ENCODE measurements at places on chromosomes 5 and 9.

DNA sequence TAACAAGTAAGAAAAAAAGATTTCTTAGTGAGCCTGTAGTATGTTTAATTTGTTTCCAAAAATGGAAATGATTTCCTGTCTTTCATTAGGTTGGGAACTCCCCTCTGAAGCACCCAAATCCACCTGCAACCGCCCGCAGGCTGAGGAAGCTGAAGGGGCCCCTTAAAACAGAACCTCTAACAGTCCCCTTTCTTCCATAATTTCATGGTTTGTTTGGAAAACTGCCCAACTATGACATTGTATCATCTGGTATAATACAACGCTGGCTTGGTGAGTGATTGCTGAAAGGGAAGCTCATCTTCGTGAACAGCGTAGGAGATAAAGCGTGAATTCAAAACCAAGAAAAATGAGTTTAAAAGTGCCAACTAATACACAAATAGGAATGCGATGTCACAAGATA, 215.5 kb downstream of the FSTL4 start:
- no peak for DNase-seq

- DNase-seq = no peak
Observed at GRCh38 chr9:107360098-107360497, 77.0 kb downstream of the RAD23B start.

- no peak for DNase-seq
Observed at GRCh38 chr5:166354332-166354731, 1937.1 kb upstream of the WWC1 start.

DNA sequence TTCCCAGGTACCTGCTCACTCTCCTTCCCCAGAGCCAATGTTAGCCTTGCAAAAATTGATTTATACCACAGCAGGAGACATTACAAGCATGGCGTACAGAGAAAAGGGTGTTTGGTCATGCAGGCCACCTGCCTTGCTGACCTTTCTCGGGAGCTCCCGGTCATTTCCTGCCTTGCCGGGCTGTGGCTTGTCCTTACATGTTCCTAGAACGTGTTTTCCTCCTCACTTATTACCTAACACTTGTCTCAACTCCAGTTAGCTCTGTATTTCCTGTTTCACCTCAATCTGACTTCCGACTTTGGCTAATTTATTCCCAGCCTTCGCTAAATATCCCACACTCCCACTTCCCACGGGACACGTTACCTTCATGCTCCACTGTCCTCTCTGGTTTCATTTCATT, 282.5 kb downstream of the ICE1 start:
- no peak for DNase-seq

GRCh38 chr5:42940853-42941252, 99.3 kb downstream of the ANXA2R start:
- no peak for DNase-seq

- DNase-seq = no peak
Observed at GRCh38 chr9:78015241-78015640, 16.4 kb downstream of the GNAQ start.

DNA sequence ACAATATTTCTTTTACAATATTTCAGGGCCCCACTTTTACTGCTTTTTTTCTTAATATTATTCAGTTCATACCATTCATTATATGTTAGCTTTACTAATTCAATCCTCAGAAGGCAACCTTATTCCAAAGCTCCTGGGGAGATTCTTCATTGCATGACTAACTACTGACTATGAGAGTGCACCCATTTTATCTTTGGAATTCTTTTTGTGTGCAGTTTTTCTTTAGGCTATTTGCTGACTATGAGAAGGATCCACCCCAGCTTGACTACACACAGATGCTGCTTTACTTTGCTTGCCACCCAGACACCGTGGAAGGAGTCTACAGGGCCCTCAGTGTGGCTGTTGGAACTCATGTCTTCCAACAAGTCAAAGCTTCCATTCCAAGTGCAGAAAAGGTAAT, 56.9 kb upstream of the IL7R start:
- no peak for DNase-seq

DNA sequence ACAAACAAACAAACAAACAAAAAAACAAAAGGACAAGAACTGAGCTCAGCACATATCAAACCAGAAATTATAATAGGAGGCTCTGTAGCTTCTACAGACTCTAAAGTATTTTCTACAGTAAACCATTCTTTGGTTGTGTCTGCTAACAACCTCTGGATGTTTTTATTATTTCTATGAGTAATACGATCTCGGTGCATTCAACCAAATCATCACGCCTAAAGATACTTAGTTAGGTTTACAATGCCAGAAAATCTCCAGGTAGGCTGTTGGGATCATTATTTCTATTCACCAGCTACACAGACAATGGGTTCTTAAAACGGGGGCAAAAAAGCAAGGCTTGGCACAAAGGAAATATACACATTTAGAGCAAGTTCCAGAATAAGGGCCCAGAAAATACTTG, 41.6 kb upstream of the ALDOB start:
- no peak for DNase-seq

GRCh38 chr9:89777544-89777943, 172.7 kb downstream of the GADD45G start:
- no peak for DNase-seq

DNA sequence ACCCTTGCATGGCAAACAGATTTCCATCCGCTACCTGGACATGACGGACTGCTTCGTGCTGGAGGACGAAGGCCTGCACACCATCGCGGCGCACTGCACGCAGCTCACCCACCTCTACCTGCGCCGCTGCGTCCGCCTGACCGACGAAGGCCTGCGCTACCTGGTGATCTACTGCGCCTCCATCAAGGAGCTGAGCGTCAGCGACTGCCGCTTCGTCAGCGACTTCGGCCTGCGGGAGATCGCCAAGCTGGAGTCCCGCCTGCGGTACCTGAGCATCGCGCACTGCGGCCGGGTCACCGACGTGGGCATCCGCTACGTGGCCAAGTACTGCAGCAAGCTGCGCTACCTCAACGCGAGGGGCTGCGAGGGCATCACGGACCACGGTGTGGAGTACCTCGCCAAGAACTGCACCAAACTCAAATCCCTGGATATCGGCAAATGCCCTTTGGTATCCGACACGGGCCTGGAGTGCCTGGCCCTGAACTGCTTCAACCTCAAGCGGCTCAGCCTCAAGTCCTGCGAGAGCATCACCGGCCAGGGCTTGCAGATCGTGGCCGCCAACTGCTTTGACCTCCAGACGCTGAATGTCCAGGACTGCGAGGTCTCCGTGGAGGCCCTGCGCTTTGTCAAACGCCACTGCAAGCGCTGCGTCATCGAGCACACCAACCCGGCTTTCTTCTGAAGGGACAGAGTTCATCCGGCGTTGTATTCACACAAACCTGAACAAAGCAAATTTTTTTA, 242.9 kb downstream of the MARCHF11 start:
- DNase-seq = no peak

DNA sequence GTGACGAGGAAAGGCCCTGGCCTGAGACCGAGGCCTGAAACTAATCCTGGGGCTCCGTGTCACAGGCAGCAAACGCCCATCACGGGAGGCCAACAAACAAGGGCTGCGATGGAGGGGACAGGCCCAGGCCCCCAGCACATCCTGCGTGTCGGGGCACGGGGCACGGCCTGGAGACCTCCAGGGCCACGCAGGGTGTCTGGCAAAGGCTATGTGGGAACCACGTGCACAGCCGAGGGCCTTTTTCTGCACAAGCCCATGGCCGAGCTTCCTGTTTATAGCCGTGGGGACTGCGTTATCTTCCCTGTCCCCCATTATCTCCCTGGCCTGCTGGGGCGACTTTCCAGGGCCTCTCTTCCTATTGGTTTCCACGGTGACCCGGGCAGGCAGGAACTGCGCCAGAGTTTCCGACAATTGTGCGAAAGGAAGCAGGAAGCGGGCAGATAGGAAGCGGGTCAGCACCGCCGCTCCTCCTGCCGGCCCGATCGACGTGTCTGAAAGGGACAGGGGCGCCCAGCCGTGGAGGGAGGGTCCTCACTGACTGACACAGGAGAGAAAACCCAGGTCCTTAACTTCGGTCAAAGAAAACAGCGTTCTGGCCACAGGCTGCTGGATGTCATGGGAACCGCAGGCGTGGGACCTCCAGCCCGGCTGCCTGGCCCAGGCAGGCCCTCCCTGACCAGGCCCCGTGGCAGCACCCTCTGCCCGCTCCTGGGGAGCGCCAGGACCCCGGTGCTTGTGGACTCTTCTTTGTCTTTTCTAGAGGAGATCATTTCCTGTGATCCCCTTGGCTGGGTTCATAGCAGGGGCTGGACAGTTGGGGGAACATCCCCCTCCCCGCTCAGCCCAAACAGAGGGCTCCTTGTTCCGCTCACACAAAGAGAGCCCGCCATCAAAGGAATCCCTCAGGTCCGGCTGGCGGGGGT, 29.1 kb upstream of the SEC16A start:
- no peak for DNase-seq

DNA sequence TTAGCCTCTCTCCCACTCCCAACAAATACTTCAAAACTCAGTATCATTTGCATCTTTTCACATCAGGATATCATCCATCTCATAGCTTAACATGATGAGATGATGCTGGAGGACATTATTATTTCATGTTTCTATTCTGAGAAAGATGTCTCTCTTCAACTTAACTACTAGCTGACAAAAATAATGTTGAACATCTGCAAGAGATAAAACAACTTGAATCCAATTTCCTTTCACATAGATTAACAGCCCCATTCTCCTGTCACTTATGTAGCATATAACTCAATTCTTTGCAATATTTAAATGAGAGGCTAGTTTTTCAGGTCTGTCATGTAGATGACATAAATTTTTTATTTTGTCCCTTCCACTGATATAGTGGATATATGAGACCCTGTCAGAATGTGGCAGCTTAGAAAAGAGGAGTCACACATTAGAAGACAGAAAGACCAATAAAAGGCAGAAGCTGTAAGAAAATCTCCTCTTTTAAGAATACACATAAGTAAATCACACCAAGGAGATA, 239.2 kb upstream of the KIF2A start:
- DNase-seq = no peak

DNA sequence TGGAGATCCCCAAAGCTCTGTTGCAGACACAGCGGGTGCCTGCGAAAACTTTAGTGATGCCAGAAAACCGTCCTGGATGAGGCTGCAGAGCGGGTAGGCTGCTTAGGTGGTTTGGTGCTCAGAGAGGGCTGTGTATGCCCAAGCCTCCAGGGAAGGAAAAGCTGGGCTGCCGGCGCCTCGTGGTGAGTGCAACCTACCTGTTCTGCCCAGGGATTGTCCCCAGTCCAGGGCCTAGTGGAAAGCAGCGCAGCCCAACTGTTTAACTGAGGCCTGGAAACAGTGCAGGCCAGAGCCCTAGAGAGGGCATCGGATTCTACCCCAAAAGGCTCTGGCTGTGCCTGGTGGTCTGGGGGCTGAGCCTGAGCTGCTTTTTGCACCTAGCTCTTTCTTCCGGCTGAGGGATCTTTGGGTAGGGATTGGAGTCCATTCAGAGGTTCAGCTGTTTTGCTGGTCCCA, 2.8 kb downstream of the LMX1B start:
- DNase-seq = no peak

- no peak for DNase-seq
Observed at GRCh38 chr9:20940447-20941173, 90.8 kb downstream of the HACD4 start.

- DNase-seq = no peak
Observed at GRCh38 chr5:38330207-38330606, 71.8 kb downstream of the EGFLAM start.

- DNase-seq = no peak
Observed at GRCh38 chr5:99814321-99815063, 720.7 kb upstream of the FAM174A start.

- no peak for DNase-seq
Observed at GRCh38 chr5:2758632-2759031, 7.2 kb upstream of the IRX2 start.

DNA sequence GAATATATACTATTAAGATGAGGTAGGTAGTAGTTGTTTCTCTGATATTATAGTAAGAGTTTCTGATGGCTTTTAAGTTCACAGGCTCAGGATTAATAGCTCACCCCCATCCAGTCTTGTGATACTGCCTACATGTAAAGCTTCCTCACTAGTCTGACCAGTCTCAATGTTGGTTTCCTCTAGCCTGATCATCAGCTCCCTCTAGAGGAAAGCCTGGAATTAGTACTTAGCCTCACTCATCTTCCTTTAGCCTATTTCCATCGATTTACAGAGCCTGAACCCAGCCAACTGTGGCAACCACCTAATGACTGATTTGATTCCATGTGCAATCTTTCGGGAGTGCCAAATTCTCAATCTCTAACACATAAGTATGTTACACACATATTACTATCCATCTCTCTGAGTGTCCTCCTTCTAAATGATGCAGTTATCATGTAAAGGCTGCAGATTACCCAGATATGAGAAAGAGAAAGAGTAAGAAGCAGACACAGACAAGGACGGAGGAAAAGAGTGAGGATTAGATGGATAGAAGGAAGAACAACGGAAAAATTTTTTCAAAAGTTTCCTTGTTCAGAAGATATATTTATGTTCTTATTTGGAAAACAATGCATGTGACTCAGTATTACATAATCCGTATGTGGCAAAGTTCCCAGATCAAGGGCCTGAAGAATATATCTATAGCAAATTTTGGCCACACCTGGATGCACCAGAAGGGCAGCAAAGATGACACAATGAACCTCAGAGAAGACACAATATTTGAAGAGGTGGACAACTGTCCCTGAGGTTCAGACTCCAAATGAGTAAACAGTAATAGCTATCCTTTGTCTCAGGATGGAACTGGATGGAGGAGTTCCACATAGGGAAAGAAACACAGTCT, 333.7 kb downstream of the ELAVL2 start:
- no peak for DNase-seq

GRCh38 chr5:139108063-139108824, 89.9 kb downstream of the SIL1 start:
- DNase-seq = no peak

DNA sequence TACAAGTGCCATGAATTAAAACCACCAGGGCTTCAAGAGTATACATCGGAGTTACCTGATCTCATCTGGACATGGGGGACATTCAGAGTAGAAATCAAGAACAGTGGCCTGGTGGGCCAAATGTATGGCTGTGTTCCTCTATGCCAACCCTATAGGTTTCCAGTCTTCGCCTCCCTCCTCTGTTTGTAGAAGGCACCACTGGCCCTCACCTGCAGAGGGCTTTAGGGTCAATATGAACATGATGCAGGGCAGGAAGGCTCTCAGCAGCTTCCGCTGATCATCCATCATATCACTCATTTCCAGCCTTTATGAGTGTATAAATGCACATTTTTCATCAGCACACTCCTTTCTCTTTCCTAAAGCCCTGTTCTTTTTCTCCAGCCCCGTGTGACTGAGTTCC, 555.5 kb upstream of the BRINP1 start:
- DNase-seq = no peak

- DNase-seq = no peak
Observed at GRCh38 chr5:180389252-180390101, 36.3 kb upstream of the GFPT2 start.
